ENCODE measurements at places on chromosomes 11 and 22.

DNA sequence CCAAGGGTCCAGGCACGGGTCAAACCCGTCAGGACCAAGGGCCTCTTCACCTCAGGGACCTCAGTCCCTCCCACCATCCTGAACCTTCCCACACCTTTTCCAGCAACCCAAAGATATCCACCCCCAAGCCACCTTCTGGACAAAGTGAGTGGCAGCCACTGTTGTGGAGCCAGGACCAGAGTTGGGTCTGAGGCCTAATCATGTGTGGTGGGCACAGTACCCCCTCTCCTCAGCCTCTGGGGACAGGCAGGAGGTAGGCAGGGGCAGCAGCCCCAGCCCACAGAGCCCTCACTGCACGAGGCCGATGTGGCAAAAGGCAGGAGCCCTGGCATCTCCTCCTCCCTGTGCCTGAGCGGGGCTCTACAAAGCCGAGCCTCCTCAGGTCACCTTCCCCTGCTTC lies 2.5 kb downstream of the KCNJ11 start:
- no peak for DNase-seq

- no peak for DNase-seq
Measured at GRCh38 chr22:46442217-46442853, 95.1 kb downstream of the CELSR1 start.

GRCh38 chr11:46338988-46339666 lies 8.1 kb upstream of the DGKZ start:
- DNase-seq, result peak; percentile 98

GRCh38 chr11:33001281-33001680 lies 14.4 kb upstream of the DEPDC7 start:
- DNase-seq, result no peak

GRCh38 chr11:105202844-105203548 lies 63.4 kb upstream of the CARD18 start:
- no peak for DNase-seq

DNA sequence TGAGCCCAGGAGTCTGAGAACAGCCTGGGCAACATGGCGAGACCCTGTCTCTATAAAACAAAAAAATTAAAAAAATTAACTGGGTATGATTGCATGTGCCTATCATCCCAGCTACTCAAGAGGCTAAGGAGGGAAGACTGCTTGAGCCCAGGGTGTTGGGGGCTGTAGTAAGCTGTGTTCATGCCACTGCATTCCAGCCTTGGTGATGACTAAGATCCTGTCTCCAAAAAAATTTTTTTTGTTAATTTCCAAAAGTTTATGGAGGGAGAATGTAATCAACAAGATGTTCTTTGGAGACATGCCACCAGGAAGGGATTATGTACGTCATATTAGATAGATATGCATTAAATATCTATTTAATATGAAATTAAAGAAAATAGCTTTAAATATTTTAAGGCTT lies 267.5 kb downstream of the SBF2 start:
- no peak for DNase-seq

GRCh38 chr11:44855493-44855849 lies 95.2 kb downstream of the TP53I11 start:
- DNase-seq, result no peak

DNA sequence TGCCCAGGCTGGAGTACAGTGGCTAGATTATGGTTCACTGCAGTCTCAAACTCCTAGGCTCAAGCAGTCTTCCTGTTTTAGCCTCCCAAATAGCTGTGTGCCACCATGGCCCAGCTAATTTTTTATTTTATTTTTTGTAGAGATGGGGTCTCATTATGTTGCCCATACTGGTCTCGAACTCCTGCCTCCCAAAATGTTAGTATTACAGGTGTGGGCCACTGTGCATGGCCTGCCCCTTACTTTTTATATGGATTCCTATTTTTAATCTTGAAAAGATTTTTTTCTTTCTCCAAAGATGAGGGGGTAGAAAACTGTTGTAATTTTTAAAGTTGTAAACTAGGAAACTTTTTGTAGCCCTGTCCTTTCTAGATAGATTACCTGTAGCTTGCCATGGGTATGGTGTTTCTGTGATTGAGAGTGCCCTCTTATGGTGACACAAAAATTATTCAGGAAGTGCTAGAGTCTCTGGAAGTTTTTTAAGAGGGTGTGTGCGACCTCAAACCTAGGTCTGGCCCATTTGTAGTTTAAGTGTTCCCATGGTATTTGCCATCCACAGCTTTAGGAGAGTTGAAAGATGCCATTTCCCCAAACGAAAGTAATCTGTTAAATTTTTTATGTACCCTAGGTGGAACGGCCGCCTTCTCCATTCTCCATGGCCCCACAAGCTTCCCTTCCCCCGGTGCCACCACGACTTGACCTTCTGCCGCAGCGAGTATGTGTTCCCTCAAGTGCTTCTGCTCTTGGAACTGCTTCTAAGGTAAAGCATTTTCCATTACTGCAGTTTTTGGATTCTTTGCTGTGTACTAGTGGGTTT lies 32.4 kb downstream of the MCAM start:
- DNase-seq, result peak; percentile 10

DNA sequence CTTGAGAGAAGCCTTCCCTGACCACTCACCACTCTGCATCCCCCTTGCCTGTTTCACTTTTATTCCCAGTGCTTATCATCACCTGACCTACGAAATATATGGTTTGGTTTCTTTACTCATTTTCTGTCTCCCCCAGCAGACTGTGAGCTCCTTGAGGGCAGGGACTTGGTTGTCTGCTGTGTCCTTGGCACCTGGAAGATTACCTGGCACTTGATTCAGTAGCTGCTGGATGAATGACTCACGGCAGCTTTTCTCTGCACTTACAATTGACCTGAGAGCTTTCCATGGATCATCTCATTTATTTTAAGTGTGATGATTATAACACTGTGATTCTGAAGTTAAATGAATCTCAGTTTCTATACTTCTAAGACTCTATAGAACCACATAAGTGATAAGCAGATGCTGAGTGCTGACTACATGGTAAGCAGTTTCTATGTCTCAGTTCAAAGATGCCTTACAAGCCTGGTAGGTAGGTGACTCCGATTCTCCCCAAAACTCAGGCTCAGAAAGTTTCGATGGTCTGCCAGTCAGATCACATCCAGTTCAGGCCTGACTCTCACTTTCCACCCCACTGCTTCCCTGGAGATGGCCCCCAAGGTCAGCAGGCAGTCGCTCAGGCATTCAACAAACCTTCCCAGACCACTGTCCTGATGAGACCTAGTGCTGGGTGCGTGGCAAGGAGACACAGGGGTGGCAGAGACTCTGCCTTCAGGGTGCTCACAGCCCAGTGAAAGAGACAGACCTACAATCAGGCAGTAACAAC lies 11.6 kb downstream of the IL2RB start:
- no peak for DNase-seq

DNA sequence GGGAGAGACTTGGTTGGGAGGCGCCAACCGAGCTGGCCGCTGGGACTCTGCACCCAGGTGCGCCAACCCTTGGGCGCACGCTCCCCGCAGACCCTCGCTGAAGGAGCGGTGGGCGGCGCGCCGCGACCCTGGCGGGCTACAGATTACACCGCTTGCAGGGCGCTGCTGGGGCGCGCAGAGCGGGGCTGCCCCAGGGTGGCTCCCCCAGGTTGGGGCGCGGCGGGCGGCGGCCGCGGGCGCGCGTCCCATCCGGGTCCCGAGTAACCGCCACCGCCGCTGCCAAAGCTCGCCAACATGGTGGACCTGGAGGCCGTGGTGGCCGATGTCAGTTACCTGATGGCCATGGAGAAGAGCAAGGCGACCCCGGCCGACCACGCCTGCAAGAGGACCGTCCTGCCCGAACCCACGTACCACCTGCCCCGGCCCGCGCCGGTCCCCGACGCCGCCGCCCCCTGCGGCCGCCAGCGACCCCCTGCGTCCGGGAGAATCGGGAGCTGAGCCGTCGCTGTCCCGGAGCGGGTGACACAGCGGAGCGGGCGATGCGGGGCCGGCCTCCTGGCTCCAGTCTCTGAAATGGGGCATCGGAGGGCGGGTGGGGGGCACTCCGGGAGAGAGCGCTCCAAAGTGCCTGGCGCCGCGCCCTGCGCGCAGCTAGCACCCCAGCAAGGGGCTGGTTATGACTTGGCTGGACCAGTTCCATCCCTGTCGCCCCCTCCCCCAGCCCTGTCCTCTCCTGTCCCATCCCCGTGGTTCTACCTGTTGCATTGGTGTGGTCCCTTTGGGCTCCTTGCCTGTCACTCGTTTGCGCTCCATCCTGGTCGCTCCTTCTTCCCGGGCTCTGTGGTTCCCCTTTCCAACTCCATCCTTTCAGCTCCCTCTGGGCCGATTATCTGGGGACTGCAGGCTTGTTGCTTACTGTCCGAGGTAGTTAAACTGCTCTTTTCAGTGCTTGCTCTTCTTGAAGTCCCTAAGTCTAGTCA lies 143.3 kb upstream of the GRK3 start:
- no peak for DNase-seq

All from COR-L47 (cell line).